Stimulated activated CD4-positive, alpha-beta T cell treated with anti-CD3 and anti-CD28 coated beads, TNF-alpha, amount 100 ng/mL, for 1 hour (primary cell): ENCODE measurements at places on chromosomes 4 and X.

GRCh38 chr4:8503801-8504200 lies 63.2 kb downstream of the TRMT44 start:
- no peak for DNase-seq

GRCh38 chr4:72569719-72570235 lies 756 bp upstream of the ADAMTS3 start:
- no peak for DNase-seq

DNA sequence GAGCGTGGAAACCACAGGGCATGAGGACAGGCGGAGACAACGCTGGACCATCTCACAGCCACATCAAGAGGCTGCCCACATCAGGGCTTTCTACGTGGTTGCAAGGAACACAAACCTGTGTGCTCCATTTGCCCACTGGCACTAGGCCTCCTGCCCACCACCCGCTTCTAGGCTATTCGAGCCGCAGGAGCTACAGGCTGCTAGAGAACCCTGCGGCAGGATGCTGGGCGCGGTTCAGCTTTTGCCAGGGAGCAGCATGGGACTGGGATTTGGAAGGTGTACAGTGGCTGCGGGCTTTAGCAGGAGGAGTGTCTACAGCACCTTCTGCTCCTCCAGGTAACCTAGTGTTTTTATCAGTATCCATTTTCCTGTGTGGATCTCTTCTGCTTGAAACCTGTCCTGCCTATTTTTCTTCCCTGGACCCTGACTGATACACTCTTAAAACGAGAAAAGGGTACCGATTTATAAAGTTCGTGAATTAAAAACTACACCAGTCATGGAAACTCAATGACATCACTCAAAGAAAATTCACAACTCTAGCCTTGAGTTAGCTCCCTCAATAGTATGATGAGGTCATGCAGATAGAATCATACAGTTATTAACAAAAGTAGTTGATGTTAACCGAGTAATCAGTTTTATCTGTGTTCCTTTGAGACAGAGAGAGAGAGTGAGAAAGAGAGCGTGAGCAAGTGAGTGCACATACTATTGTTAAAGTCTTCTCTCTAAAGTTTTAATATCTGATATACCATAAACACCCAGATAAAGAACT lies 12.8 kb downstream of the NOP14 start:
- DNase-seq = no peak

DNA sequence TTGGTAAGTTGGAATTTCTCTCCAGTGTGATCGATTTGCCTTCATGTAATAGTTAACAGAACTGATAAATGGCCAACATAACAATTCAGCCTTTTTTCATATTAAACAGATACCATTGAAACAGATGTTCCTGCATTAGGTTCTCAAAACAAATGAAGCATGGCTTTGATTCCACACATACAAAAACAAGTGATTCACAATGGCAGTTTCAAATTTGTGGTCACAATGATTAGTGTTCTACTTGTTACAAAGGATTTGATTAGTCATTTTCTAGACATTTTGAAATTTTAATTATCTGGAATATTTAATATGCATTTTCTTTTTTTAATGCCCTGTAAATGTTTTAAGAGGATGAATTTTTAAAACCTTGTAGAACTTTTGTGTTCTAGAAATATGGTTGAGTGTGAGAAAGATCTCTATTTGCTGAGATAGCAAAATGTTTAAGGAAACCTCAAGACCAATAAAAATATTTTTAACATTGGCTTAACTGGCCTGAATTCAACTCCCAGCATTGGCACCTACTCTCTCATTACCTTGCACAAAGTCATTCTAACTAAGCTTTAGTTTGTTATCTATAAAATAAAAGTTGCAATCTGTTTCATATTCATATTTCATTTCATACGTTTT lies 18.9 kb upstream of the GLRA3 start:
- DNase-seq = no peak

- DNase-seq = no peak
Measured at GRCh38 chr4:18568600-18568999, 547.0 kb upstream of the LCORL start.

GRCh38 chr4:123505095-123506010 lies 108.8 kb downstream of the SPRY1 start:
- DNase-seq = no peak

DNA sequence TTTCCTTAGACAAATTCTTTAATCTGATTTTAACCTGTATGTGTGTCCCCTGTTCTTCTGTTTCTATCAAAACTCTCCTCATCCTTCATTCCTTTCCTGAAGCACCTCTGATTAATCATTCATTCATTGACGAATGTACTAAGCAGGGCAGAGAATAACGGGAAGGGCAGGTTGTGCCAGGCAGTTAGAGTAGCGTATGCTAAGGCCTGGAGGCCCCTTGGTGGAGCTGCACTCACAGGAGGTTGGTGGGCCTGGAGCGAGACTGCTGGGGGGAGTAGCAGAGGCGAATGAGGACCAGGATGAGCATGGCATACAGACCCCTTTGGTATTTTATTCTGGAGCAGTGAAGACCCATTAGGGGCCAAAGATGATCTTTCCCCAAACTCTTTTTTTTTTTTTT lies 22.5 kb downstream of the PTTG2 start:
- DNase-seq = no peak

GRCh38 chr4:105978684-105979296 lies 83.5 kb downstream of the NPNT start:
- no peak for DNase-seq

DNA sequence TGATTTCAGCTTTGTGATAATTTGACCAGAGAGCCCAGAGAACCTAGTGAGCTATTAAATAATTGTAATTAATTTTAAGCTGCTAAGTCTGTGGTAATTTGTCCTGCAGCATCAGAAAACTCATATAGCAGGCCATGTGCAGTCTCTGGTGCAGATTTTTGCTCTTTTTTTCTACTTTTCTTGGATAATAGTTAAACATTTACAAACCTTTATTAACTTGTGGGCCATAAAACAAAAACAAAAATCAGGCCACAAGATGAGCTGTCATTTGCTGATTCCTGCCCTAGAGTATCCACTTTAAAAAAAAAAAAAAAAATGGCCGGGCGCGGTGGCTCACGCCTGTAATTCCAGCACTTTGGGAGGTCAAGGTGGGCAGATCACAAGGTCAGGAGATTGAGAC lies 99.8 kb downstream of the CLDN22 start:
- no peak for DNase-seq

DNA sequence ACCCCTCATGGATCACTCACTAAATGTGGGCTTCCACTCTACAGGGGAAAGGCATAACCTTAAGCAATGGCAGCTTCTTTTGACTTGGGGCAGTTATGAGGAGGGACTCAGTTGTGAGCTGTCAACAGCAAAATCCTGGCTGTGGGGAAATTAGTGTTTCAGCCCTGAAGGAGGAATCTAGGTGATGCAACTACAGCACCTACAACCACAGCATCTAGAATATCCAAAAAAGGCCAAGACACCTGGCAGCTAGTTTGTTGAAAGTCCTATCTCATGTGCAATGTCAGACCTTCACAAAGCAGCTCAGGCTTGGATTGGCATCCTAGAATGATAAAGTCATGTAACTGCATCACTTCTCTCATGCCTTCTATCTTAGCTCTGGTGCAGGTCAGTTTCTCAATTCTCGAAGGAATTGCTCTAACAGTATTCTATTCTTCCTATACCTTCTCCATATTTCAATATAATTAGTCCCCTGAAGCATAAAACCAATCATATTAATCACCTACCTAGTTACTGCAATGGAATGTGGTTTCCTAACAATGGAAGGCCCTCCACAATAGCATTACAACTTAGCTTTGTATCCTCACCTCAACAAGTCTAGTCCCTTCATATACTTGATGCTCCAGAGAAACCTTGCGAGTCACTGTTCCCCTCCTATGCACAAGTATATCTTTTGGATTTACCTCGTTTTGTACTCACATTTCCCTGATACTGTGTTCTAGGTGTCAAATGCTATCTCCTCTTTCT lies 5.5 kb upstream of the ANTXR2 start:
- DNase-seq = no peak

DNA sequence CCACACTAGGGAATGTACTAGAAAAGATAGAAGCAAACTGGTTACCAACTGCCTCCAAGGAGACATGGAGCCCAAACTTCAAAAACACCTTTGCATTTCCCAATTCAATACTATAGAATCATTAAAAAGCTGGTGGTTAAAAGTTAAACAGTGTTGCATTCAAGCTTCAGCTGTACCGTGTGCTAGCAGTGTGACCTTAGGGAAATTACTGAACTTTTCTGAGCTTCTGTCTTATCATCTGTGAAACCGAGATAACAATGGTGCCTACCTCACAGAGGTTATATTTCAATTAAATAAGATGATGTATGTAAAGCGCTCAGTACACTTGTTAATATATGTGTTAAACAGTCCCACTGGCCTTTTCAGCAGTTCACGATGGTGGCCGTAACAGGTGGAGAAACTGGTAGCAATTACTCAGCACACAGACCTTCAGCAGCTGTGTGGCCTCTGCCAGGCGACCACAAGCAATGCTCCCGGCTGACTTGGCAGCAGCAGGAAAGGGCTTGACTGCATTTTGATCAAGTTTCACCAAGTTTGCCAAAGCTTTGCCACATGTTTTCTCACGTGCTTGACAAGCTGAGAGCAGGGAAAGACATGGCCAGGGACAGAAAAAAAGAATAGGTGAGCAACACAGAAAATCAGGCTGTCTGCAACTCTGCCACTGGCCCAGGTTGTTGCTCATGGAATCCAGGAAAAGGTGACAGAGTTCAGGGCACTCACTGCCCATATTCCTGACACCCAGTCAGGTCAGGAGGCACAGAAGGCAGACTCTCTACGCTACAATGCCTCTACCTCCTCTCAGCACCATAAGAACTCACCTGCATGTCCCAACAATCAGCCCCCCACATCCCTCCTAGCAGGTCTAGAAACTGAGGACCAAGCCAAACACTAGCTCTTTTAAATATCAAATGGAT lies 72.1 kb downstream of the PARM1 start:
- no peak for DNase-seq

DNA sequence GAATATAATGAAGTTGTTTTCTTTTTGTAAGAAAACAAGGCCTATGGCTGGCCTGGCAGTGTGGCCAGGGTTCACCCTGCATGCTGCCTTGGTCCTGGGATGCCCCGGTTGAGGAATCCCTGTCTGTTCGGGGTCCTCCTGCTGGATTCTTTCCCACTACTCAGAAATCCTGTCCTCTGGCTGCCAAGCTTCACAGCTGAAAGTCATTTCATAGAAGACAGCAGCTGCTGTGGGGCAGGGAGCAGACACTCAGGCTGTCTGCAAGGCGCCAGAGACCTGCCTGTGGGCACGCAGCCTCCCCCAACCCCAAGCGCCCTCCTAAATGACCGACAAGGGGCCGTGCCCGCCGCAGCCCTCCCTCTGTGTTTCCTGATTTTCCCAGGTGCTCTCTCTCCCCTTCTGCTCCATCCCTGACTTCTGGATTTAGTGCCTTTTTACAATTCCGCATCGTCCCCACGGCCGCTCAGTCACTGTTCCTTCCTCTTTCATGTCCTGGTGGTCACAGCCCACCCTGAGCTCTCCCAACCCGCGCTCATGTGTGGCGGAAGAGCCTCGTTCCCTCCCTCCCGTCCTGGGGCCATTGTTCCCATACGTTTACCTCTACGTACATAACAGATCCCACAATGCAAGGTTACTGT lies 27.5 kb downstream of the ZFYVE28 start:
- no peak for DNase-seq

- no peak for DNase-seq
Measured at GRCh38 chr4:22170353-22170752, 221.8 kb upstream of the KCNIP4 start.

- no peak for DNase-seq
Measured at GRCh38 chrX:72123471-72124185, 8.1 kb downstream of the RTL5 start.

GRCh38 chrX:42094218-42094617 lies 170.9 kb upstream of the CASK start:
- no peak for DNase-seq

GRCh38 chrX:18883234-18883960 lies 100.5 kb downstream of the PHKA2 start:
- DNase-seq = no peak

DNA sequence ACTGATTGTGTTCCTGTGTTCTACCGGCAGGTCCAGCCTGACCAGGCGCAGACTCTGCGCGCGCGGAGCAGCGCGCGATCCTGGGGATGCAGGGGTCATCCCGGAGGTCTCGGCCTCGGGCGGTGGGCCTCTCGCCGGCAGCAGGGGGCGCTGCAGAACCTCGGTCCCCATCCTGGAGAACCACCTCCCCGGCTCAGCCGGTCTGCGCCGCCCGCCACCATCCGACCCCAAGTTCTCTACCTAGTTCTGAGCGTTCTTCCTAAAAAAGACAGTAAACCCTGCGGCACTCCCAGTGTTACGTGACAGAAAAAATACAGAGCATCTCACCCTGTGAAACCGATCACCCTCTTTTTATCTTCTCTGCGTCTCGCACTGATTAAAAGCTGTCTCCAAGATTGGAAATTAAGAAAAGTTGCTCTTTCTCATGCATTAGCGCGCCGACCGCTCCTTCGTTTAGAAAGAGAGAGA lies 1.6 kb downstream of the TRPC3 start:
- peak; percentile 82 for DNase-seq

DNA sequence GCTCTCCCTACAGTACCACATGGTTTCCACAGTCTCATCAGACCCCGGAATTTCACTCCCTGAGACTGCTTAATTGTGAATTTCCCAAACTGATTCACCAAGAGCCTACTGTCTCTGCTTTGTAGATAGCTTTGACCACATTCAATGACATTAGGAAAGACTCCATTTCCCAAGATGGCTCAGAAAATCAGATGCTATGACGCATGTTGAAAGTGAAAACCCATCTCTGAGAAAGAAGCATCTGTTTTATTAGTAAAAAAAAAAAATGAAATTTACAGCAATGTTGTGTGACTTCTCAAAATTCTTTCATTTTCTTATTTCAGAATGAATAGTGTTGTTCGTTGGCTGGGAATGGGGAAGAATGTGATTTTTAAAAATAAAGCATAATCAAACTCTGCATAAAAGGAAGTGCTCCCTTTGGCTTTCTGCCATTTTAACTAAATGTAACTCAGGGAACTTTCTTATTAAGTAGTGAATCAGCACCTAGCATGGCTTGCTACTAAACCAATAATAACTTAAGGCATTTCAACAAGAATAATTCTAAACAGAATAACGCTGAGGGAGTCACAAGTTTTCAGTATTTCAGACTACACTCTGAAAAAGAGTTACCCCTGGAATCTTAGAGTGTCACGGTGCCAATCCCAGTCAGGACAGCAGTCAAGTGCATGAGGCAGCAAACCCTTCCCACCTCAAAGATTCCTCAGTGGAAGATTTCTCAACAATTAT lies 97.4 kb upstream of the MYOZ2 start:
- DNase-seq = no peak

DNA sequence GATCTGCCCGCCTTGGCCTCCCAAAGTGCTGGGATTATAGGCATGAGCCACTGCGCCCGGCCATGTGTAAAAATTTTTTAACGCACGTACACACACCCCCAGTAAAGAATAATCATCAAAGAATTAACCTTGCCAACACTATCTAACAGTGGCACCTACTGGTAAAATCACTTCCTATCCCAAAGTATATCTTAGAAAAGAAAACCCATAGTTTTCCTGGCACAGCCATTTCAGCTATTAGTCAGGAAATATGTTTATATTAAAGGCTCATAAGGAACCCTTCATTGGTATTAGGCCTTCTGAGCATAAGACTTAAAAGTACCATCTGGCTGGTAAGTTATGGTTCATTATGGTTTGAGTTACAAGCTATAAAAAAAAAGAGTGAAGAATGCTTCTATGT lies 14.1 kb downstream of the S100G start:
- no peak for DNase-seq
